ENCODE measurements at places on chromosomes 5 and 9.

GRCh38 chr9:95357316-95357715, 39.8 kb upstream of the FANCC start:
- no peak for DNase-seq

DNA sequence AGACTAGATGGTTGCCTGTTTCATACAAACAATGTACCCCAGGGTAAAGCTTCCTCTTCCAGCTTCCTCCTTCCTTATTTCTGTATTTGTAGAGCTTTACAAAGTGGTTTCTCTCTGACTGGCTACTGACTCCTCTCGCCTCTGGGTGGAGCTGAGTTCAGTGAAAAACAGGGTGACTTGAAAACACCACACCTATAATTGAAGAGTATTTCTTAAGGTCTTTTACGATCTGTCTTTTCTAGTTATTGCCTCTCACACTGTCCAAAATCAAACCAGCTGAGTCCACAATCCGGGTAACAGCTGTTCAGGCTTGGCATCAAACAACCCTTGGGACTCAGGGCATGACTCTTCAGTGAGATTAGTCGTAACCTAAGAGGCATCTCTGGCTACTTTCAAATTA, 200.4 kb downstream of the ARRDC3 start:
- peak; percentile 51 for DNase-seq

DNA sequence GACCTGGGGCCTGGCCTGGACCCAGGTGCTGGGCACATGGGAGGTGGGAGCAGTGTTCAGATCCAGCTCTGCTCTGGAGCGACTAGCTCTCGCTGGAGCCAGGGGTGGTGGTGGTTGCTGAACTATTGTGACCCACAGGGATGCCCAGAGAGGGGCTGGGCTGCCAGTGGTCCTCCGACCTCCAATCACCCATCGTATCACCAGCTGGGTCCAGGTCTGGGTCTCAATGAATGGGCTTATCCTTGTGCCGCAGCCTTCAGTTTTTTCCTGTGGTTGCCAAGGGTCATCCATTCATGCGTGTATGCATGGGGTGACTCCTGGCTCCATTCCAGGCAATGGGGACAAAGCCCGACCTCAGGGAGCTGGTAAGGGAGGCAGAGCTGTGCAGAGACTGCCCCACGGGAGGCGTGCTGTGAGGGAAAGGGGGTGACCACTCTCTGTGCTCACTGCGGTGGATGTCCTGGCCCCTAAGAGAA, 68.6 kb upstream of the RNF130 start:
- no peak for DNase-seq

DNA sequence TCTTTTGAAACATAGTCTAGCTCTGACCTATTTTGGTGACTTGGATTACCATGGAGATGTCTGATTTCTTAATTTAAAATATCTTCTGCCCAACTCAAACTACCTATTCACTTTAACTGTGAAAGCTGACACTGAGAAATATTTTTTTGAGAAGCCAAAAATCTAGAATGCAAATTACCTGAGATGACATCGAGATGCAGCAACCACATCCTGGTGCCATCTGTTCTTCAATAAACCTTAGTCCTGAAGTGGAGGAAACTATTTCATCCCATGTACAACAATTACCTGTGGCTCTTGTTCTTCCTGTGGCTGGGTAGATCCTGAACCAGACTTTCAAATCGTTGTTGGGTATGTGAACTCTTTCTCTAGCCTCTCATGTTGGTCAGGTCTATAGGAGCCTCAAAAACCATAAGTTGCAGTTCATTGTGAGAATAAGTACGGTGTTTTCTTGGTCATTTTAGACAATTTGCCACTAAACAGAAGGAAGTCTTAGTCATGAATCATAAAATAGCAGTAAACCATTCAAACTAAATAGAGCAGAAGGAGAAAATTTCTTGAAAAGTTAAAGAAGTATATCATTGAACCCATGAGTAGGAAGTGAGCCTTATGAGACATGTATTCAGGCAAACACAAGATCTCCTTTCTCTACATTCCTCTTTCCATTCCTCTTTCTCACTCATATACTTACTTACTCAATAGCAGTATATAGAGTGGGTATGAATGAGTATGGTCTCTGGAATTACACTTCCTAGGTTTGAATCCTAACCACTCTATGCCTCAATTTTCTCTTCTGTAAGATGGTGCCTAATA, 176.0 kb downstream of the HMHB1 start:
- no peak for DNase-seq

GRCh38 chr5:95029569-95030366, 255.1 kb downstream of the MCTP1 start:
- peak; percentile 9 for DNase-seq

GRCh38 chr9:135275571-135276289, 188.3 kb downstream of the OLFM1 start:
- DNase-seq, result no peak

GRCh38 chr9:715300-715699, 126.2 kb upstream of the DMRT1 start:
- DNase-seq, result no peak

GRCh38 chr5:88518131-88519016, 249.7 kb upstream of the TMEM161B start:
- no peak for DNase-seq

- DNase-seq, result peak; percentile 91
These were observed 3.7 kb downstream of the TLN1 start for GRCh38 chr9:35728041-35728971.

GRCh38 chr5:157530226-157530972, 45.2 kb downstream of the ADAM19 start:
- DNase-seq, result peak; percentile 41

DNA sequence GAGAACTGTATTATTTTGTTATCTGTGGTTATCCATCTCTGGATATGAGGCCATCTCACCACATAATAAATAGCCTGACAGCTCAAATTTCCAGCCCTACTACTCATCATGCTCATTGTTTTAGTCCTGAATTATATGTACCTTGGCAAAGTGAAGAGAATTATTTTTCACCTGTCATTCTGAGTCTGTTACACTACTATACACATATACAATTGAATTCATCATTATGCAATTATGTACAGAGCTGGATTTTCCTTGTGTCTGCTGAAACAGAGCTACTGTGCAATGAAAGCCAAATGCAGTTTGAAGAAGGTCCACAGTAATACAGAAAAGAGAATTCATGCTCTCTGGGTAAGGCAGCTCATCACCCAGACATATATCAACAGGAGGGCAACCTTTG, 28.5 kb downstream of the ESM1 start:
- no peak for DNase-seq

DNA sequence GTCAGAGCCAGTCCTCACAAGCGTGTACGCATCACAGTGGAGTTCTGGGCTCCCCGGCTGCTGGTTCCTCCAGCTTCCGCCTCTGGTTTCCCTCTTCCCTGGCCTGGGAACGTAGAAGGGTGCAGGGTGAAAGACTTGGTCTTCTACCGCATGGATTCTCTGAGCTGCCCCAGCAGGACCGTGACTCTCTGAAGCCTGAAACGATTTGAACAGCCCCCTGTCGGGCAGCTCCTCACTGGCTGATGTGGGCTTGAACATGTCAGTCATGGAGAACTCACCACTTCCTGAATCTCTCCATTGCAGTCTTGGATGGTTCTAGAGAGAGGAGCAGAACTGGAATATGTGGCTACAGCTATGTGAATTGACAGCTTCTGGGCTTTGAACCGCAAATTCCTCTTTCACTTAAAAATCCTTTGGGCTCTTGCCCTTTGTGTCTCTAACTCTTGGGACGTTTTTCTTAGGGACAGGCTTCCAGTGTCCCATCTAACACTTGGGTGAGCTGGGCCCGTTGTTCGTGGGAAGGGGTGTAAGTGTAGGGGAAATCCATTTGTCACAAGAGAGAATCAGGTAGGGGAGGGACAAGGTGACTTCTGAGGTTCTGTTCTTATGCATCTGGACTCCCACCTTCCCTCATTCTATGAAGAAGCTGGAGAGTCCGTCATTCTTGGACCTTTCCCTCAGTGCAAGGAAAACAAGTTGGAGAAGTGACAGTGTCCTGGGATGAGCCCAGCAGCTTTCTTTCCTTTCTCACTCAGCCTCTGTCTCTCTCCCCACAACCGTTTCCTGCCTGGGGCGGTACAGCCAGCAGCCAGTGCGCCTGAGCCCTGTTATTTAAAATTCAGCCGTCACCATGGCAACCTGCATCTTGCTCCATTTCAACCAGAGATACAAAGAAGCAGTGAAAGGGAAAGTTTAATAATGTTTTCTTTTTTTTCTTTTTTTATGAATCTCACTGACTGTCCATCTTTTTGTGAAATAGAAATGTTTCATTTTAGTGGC, 84.7 kb downstream of the PTTG1 start:
- peak; percentile 60 for DNase-seq

GRCh38 chr5:9105851-9106250, 440.0 kb downstream of the SEMA5A start:
- no peak for DNase-seq

- peak; percentile 20 for DNase-seq
These were observed 44.4 kb upstream of the GPR21 start for GRCh38 chr9:122988920-122989621.

DNA sequence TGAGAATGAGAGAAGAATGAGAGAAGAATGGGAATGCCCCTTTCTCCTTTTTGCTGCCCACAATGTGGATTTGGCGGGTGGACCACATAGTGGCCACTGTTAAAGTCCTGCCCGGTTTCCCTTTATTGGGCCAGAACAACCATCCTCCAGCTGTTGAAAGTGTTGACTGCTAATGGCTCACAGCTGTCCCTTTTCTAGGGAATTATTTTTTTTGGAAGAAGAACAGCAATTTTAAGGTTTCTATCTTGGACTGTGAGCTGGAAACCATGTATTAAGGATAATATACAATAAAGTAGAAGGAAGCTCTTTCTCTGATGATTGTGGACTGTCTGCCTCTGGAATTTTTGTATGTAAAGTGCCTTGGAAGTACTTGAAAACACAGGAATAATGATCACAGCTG, 185.9 kb downstream of the DMRT2 start:
- DNase-seq, result no peak

- no peak for DNase-seq
These were observed 308.8 kb upstream of the DMRT1 start for GRCh38 chr9:532707-533106.

DNA sequence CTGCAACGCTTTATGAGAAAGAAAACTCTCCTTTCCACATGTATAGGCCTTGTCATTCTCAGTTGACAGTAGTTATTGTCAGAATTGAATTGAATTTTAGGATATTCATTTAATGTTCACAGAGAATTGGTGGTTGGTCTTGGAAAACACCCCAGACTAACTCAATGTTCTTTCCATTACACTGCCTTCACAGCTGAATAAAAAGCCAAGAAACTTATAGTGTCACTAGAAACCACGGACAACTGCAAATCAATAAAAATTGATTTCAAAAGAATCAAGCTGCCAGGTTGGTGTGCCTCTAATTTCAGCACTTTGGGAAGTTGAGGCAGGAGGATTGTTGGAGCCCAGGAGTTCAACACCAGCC, 38.9 kb upstream of the IQGAP2 start:
- DNase-seq, result no peak

GRCh38 chr9:30744871-30745270, 1639.6 kb upstream of the ACO1 start:
- DNase-seq, result no peak

GRCh38 chr5:140101179-140101578, 12.7 kb upstream of the PURA start:
- DNase-seq, result no peak

- peak; percentile 87 for DNase-seq
These were observed 64.4 kb downstream of the FAM114A2 start for GRCh38 chr5:153974131-153974812.

DNA sequence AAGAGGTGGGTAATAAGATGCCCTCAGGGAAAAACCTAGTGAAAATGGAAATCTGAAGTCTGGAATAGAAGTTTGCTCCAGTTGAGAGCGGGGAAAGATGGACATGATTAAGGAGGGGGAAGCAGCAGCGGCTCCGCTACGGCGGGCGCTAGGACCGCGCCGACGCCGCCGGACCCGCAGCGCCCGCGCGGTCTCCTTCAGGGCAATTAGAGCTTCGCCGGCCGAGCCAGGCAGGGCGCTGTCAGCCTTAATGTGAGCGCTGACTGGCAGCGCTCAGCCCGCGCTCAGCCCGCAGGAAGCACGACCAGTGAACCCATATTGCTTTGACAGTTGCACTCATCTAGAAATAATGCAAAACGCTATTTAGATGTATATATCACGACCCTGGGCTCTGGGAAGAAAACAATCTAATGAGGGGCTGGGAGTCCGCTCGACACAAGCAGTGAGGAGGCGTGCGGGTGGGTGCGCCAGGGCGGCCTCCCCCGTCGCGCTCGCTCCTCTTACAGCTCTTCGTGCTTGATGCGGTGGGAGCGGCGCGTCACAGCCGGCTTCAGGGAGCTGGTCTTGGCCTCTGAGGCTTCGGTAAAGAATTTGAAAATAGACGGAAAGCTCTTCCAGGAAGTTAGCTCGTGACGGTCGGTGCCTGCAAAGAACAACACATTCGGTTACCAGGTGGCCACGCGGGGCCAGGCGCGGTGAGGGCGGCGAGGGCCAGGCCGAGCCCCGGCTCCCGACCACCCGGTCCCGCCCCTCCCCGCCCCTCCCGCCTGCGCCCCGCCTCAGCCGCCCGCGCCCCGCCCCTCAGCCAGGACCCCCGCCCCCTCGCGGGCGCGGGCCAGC, 37.7 kb downstream of the NR2F1 start:
- DNase-seq, result peak; percentile 88

DNA sequence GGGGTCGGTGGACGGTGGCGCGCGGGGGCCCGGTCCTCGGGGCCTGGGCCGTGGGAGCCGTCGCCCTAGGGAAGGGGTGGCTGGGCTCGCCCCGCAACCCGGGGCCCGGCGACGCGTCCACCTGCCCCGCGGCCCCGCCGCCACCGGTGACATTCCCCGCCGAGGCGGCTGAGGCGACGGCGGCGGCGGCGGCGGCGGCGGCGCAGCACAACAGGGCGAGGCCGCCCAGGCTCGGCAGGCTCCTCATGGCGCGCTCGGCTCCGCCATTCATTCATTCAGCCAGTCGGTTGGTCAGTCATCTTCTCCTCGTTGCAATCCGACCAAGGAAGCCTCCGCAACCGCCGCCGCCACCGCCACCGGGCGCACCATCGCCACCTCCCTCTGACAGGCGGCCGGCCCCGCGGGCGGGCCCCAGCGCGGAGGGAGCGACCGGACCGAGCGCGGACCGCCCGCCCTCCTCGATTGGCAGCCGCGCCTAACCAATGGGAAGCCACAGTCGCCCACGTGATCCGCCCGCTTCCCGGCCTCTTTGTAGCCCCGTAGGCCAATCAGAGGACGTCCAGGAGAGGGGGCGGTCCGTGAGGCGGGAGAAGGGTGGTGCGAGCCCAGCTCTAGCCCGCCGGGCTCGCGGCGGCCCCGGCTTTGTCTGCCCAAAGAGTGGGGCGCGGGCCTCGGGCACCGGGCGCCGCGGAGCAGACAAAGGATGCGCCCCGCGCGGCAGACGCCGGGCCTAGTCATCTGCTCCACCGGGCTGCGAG, at the start of gene MEGF9:
Gene MEGF9 (minus strand): TSS at position 383 of the 758 bp plus-strand sequence. CDS start 112 bp downstream, at position 271.
- peak; percentile 99 for DNase-seq

DNA sequence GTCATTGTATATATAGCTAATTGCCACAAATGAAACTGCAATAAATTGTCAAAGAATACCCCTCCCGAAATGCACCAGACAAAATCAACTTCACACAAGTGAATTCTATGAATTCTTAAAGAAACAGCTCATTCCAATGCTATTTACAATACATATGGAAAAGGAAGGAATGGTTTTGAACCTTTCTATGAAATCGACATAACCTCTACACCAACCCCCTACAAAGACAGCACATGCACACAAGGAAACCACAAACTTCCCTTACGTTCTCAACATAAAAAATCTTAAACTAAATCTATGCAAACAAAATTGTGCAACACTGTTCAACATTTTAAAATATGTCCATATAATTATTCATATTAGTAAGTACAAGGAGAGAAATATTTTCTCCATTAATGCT, 39.2 kb downstream of the MARCHF11 start:
- DNase-seq, result no peak

- DNase-seq, result no peak
These were observed 7.4 kb downstream of the GZMK start for GRCh38 chr5:55031492-55031891.

- no peak for DNase-seq
These were observed 123.1 kb downstream of the DROSHA start for GRCh38 chr5:31408814-31409213.

All from hematopoietic multipotent progenitor cell treated with erythropoietin and hydrocortisone succinate and interleukin-3 and kit ligand, for 6 days (in vitro differentiated cells).